ENCODE measurements at places on chromosomes 4 and X.

DNA sequence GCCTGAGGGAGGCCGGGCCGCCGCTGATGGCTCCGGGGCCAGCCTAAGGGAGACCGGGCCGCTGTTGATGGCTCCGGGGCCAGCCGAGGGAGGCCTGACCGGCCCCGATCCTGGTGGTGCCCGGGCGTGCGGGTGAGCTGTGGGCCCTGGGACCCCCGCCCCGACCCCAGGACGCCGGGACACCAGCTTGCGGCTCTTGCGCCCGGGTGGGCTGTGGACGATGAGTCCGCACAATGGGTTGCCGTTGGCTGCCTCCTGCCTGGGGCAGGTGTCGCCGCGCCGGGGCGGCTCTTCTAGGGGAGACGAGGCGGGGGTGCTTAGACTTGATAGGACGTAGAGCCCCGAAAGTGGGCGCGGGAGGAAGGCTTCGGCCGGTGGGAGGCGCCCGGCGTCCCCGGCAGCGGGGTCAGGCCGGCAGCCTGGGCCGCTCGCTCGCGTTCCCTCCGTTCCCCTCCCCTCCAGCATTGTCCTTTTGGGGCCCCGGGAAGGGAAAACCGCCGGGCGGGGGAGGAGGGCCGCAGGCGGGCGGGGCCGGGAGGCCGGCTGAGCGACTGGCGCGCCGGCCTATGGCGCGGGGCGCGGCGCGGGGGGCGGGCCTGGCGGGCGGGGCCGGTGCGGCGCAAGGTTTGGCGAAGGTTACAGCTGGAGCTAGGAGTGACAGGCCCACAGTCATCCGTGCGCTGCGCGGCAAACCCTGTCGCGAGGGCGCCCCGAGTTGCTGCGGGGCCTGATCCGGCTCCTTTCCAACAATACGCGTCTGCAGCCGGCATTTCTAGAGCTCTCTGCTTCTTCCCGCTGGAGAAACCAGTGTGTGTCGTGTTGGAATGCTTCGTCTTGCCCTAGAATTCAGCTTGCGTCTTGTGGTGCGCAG lies 819 bp downstream of the KIAA0232 start:
- DNase-seq = peak; percentile 93

DNA sequence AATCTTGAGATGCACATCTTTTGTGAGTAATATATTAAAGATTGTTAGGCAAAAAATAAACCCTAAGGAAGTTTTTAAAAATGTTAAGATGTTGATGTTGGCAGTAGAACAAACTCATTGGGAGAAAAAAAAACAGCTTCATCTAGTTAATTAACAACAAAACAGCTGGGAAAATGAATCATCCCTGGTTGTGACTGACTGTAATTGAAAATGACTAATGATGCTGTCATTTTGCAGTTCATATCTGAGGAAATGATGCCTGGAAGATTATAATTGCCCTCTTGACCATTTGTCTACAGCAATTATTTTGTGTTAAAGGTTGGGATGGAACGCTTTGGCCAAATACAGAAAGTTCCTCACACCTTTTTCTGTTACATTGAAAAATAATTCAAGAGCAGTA lies 760.4 kb upstream of the FTHL17 start:
- no peak for DNase-seq

DNA sequence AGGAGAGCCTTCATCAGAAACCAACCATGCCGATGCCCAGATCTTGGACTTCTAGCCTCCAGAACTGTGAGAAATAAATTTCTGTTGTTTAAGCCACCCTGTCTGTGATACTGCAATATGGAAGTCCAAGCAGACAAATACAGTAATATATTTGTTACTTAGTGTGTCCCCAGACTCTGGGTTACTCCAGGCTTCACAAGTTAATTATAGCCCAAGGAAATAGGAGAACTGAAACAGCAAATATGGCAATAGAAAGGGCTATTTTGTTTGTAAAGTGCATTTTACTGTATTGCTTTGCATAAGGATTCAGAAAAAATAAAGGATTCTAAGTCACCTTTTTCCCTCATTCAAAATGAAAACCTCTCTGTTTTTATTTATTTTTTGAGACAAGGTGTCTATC lies 15.7 kb downstream of the TIGD4 start:
- no peak for DNase-seq

GRCh38 chrX:39497702-39498265 lies 600.0 kb downstream of the BCOR start:
- DNase-seq = no peak

GRCh38 chr4:182420189-182420588 lies 177.0 kb downstream of the TENM3 start:
- DNase-seq = no peak

DNA sequence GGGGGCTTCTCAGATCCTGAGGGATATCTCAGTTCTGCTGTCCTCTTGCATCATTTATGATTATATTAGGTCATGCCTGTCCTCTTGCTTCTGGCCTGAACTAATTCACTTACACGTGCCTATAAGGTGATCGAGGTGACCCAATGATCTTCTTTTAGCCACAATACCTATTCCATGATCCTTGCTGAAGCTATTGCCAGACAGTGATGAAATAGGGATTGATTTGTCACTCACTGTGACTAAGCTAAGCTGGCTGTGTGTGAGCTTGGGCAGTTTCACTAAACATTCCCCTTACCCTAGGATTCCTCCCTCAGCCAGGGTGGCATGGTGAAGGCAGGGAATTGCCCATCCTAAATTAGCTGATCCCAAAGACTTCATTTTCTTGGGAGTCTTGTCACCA lies 19.0 kb downstream of the HADH start:
- no peak for DNase-seq

DNA sequence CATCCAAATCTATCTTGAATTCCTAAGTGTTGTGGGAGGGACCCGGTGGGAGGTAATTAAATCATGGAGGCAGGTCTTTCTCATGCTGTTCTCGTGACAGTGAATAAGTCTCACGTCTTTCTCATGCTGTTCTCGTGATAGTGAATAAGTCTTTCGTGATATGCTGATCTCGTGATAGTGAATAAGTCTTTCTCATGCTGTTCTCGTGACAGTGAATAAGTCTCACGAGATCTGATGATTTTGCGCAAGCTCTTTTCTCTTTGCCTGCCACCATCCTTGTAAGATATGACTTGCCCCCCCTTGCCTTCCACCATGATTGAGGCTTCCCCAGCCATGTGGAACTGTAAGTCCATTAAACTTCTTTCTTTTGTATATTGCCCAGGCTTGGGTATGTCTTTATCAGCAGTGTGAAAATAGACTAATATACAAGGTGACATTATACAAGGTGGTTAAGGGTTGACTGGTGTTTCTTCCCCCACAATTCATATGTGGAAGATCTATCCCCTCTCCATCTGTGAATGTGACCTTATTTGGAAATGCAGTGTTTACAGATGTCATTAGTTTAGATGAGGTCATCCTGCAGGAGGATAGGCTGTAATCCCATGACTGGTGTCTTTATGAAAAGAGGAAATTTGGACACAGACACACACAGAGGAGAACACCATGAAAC lies 27.6 kb downstream of the ARSD start:
- DNase-seq = no peak

DNA sequence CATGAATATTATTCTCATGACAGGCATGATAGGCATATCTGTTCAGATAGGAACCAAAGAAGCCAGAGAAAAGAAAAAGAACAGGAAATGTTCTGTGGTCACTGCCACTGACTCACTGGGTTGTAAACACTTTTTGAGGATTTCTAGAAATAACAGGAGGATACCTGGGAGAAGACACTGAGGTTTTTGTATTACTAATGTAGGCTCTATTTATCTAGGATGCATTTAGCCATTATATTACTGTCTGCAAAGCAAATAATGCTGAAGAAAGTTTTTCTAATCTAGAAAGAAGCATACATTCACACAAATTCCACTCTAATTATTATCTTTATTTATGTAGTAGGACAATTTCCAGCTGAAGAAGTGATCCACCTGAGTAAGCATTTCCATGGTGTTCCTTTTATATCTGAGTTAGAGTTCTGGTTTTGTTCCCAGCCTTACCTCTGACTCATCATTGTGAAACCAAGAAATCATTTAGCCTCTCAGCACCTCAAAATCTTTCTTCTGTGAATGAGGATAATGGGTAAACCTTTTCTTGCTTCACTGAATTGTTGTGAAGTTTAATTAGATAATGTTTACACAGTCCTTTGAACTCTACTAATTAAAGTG lies 40.2 kb upstream of the EPGN start:
- peak; percentile 79 for DNase-seq

GRCh38 chrX:47093248-47093647 lies 15.0 kb downstream of the RGN start:
- peak; percentile 54 for DNase-seq

- peak; percentile 19 for DNase-seq
Observed at GRCh38 chr4:125420526-125420925, 105.8 kb downstream of the FAT4 start.

- no peak for DNase-seq
Observed at GRCh38 chr4:80694171-80694570, 336.3 kb upstream of the BMP3 start.

- DNase-seq = no peak
Observed at GRCh38 chr4:162920649-162921048, 246.0 kb downstream of the NAF1 start.

- DNase-seq = peak; percentile 4
Observed at GRCh38 chrX:95762716-95763115, 921.9 kb upstream of the DIAPH2 start.

DNA sequence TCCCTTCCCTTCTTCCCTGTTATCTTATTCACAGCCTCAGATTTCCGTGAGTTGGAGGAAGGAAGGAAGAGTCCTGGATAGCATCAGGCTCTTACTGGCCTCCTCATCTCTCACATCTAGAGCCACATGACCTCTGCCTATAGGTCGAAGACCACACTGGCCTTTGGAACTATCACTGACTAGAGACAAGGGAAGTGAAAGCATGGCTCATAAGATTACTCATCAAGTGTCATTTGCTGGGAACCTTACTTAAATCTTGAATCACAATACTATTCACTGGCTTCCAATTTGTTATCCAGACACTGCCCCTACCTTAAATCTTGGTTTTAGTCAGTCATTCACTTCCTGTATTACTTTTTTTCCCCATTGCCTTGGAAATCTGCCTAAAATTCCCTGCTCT lies 61.6 kb upstream of the MTMR8 start:
- DNase-seq = no peak

- DNase-seq = peak; percentile 8
Observed at GRCh38 chr4:100510551-100510950, 7.3 kb downstream of the EMCN start.

DNA sequence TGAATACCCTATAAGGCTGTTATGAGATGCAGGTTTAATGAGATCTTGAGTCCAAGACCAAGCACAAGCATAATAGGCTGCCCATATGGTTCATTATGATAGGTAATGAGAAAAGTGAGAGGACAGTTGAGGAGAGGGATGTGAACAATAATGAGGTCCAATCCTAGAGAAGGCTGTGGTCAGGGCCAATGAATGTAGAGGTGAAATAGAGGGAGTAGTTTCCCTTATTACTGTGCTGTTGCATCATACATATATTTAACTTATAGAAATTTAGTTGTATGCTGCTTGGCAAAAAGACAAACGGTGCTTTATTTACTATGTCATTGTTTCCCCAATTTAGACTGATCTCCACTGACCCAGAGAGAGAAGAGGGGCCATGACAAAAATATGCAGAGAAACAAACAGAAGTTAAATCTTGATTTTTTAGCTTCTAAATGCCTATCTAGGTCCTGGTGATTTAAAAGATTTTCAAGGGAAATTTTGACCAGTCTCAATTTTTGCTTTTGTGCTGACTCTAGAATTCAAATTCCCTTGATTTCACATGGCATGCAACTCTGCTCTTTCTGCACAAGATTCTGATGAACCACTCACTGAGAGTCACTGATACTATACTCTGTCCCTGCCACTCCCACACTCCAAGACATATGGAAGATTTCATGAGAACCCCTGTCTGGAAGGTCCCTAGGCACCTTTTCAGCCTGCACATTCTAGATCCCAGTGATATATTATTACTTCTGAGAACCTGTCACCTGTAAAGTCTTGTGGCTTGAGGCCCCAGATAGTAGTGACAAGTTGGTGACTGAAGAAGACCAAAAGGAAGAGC lies 159.7 kb downstream of the VSIG4 start:
- no peak for DNase-seq

DNA sequence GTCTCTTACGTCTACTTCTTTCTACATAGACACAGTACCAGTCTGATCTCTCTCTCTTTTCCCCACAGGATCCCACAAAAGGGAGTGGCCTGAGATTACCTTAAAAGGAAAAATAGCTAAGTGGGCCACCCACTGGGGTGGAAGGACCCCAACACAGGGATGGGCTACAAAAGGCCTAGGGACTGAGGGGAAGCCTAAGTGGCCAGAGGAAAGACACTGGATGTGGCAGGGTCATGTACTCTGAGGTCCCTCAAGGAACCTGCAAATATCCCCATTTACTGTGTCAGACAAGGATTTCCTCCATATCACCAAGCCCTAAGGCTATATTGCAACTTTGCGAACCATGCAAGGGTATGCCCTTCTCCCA lies 6.5 kb upstream of the PRDX4 start:
- DNase-seq = no peak

- no peak for DNase-seq
Observed at GRCh38 chrX:76987381-76987780, 459.8 kb upstream of the FGF16 start.

- peak; percentile 10 for DNase-seq
Observed at GRCh38 chr4:11585506-11585905, 156.8 kb upstream of the HS3ST1 start.

- DNase-seq = no peak
Observed at GRCh38 chr4:29319663-29320340, 1400.4 kb upstream of the PCDH7 start.

DNA sequence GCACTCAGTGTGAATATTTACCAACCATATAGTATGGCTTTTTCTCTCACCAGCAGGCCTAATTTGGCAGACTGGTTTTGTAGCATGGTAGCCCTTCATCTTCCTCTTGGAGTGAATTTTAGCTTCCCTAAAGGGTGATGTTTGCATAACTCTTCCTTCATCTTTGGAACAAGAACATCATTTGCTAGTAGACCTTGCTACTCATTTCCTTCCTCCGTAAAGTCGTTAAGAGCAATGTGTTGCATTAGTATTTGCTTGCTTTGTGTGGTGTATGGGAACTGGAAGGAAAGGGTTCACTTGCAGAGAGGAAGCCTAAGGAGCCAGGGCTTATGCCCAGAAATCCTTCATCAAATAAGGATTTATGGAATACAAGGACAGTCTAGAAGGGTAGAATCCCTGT lies 50.2 kb upstream of the PGRMC2 start:
- no peak for DNase-seq

DNA sequence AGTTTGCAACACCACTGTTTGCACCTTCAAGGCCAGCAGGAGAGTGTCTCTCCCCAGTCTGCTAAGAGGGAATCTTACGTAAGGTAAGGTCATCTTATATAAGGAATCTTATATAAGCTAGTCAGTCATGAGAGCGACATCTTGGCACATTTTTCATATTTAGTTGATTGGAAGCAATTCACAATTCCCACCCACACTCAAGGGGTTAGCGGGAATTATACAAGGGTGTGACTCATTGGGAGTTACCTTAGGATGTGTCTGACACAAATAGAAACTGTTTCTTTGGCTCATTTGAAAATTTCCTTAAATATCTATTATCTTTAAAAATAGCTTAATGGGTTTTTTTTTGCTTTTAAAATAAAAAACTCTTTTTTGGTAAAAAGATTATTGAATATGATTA lies 62.1 kb upstream of the GRPR start:
- no peak for DNase-seq
